Pancreas (tissue), 10 donors: ENCODE measurements at places on chromosomes 7 and 10. TPM values are rescaled to one million over a fixed set of nuclear protein-coding genes. Genes with fewer than 3 reads are reported as not detected.

HOGA1 gene
- 8.5 TPM for total RNA-seq

DNA sequence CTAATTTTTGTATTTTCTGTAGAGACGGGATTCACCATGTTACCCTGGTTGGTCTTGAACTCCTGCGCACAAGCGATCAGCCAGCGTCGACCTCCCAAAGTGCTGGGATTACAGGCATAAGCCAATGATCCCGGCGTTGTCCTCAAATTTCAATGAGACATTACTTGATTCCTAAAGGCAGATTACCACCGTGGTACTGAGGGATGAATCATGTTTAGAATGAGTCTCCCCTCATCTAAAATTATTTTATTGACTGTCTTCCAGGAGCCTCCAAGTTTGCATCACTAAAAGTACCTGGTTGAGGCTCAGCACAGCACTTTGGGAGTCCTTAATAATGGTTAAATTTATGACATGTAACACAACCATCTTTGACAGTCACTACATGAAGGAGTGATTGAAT, 142.2 kb upstream of the AKR1E2 start:
- no peak for DNase-seq

DNA sequence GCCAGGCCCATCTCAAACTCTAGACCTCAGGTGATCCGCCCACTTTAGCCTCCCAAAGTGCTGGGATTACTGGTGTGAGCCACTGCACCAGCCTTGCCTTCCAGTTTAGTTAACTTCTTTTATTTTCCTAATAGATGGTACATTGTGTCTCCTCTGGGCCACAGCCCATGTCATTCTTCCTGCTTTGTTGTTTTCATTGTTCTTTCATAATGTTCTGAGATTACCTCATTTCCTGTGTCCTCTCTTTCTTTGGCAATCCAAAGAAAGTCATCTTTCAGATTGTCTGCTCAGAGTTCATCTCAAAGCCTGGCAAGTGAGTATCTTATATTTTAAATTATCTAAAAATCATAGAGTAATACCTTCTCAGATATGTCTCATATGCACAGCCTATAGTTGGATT, at the start of gene OLAH:
OLAH (plus strand) TSS at position 270 of the 400 bp plus-strand sequence. CDS start 3,346 bp downstream, outside the sequence.
- DNase-seq, result no peak

DNA sequence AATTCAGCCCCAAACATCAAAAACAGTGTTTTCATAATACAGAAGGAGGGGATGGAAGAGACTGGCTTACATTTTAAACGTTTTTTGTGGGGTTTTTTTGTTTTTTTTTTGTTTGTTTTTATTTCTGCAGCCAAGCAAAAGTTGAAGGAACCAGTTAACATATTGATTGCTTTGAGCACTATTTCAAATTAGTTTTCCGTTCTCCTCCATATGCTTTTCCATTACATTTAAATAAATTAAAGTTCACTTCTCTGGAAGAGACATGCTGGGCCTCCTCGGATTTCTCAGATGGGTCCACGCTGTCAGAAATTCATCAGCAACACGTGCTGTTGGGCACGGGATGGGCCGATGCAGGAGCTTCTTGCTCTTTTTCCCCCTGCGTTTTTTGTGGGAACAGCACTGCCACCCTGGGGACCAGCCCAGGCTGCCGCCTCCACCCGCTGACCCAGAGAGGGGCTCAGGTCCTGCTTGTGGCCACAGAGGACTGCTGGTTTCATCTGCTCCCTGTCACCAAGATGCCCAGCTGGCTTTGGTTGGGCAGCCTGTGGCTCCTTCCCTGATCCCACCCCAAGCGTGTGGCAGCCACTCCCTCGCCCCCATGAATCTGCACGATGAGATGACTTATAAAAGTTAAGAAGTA, 67.7 kb upstream of the CHST15 start:
- DNase-seq, result no peak

GRCh38 chr10:5496261-5497250, 2.8 kb downstream of the CALML5 start:
- no peak for DNase-seq

DNA sequence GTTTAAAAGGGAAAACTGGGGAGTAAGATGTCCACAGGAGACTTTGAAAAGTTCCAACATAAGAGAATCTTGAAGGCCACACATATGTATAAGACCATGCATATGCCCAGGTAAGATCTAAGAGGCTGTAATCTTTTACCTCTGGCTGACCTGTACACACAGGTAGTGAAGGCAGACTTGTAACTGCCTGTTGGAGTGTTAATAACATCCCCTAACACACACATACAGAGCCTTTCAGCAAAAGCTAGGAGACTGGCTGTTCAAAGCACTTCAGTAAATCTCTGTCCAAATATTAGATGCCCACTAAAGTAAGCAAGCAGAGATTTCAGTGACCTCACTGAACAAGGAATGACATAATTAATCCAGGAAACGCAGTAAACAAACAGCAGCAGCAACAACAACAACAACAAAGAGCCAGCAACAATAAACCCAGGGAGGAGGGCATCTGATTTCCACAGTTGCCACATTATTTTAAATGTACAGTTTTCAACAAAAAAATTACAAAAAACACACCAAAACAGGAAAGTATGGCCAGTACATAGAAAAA, 15.0 kb downstream of the CYP51A1 start:
- no peak for DNase-seq

GRCh38 chr7:90424720-90425119, 21.5 kb downstream of the CLDN12 start:
- DNase-seq, result no peak

GRCh38 chr10:18689498-18689897, 30.3 kb downstream of the ARL5B start:
- DNase-seq, result no peak
